ENCODE measurements at places on chromosomes 7 and 10.

GRCh38 chr7:44922351-44922694 lies 37.0 kb upstream of the PURB start:
- no peak for DNase-seq

- DNase-seq = no peak
These were observed 11.0 kb downstream of the DLG5 start for GRCh38 chr10:77915319-77916105.

DNA sequence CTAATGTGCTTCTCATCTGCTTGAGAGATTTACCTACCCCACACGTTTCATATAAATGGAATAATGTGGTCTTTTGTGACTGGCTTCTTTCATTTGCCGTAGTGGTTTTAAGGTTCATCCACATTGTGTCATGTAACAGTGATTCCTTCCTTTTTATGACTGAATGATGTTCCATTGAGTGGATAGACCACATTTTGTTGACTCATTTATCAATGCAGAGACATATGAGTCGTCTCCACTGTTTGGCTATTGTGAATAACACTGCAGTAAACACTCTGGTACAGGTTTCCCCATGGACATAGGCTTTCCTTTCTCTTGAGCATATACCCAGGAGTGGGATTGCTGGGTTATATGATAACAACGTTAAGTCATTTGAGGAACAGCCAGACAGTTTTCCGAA lies 2.0 kb upstream of the AOC1 start:
- no peak for DNase-seq

DNA sequence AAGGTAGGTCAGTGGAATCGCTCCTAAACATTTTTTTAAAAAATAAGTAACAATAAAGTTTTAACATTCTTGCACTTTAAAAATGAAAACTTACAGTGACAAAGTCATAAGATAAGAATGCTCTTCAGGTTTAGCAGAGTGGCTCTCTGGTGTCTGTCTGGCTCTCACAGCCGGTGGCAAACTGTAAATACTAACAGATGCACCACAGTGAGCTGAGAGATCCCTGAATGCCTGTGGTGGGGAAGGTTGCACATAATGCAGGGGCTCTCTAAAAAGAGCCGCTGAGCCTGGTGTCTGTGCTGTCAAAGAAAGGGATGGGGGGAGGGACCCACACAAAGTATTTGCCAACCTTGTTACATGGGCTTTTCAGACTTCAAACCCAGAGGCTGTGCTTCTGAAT lies 498.3 kb downstream of the CCSER2 start:
- DNase-seq = no peak

DNA sequence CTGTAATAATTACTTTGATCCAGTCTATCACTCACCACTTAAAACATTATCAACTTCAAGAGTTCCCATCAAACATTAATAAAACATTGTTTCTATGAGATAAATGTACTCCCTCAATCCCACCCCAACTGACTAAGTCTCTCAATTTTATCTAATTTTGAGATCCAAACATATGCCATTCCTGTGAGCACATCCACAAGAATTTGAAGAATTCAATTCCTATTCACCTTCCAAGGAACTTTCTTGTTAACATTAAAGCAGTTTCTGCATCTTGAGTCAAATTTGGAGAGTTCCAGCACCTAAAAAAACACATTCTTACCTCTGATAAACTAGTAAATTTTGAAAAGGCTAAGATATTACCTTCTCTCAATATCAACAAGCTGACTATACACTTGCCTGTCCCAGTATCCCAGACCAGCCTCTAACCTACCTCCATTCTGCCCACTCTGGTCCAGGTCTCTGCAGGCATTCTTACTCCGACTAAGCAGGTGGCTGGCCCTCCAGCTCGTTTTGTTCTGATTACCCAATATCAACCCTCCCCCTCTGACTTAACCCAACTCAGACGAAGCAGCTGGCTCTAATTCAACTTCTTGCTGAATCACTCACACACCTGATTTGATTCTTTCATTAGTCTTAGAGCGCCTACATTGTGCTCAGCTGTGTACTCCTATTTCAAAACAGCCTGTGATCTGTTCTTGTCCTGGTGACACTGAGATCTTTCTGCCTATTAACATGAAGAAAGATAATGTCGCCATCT lies 275.2 kb downstream of the IPMK start:
- DNase-seq = no peak

DNA sequence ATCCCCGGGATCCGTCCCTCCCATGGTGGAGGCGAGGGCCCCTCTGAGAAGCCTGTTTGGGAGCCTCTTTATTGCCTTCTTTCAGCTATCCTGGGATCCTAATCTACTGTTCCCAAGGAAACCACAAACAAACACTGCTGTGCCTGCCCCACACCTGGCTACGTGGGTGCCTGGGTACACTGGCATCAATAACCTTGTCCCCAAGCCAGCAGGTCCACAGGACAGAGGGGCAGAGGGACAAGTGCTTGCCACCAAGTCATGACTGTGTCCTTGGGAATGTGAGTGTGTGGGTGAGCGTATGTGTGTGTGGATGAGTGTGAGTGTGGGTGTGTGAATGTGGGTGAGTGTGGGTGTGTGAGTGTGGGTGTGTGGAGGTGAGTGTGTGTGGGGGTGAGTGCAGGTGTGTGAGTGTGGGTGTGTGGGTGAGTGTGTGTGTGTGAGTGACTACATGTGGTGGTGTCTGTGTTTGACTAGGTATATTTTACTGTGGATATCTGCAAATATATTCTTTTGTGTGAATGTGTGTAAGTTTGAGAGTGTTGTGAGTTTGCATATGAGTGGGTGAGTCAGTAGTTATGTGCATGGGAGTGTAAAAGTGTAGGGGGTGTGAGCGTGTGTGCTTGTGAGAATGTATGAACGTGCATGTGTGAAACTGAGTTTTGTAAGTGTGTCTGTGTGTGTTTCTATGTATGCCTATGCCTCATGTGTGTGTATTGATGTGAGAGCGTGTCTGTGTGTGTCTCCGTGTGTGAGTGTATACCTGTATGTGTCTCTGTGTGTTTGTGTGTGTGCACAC lies 96.1 kb downstream of the TNS3 start:
- DNase-seq = no peak

GRCh38 chr10:25065761-25066476 lies 49.5 kb downstream of the THNSL1 start:
- DNase-seq = no peak

DNA sequence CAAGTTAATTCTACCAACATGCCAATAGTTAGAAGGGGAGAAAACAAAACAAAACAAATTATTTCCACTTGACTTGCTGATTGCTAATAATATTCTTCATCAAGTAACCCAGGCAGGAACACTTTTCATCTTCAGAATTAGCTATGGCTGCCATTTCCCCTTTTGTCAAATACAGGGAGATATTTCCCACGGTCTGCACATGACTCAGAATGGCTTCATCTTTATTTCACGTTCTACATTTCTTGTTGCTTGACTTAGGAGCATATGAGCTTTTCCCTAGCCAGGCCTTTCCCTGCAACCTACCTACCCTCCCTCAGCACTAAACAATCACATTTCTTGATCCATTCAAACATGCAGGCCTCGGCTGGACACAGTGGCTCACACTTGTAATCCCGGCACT lies 6.5 kb downstream of the CPVL start:
- no peak for DNase-seq
